ENCODE measurements at places on chromosomes 1 and 21.

DNA sequence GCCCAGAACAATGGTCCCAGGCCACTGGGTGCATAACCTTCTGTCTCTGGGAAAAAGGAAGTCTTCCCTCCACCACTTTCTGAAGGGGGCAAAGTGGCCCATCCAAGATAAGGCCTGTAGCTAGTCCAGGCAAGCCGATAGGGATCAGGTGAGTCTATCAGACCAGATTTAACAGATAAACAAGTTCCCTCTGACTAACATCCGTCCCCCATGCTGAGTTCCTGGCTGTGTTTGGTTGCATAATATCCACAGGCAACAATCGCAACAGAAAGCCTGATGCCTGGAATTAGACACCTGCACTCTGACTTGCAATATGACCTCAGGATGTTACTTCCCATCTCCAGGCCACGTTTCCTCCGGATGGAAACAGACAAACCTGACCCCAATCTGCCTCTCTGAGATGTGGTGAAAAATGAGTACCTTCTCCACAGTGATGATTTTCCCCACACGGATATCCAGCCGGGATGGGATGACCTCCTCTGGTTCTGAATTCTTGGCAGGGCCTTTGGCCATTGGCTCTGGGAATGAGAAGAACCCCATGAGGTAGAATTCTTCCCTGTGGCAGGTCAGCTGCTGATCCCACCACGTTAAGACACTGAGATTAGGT is 36.4 kb downstream of the YARS1 start:
- no peak for DNase-seq

GRCh38 chr1:24319312-24319863 is at the start of gene GRHL3:
Gene GRHL3, plus strand, starts transcription at chr1:24319357. Its CDS starts 195 bp downstream, at chr1:24319552.
- DNase-seq: no peak

- no peak for DNase-seq
Measured at GRCh38 chr21:28801906-28802305, 190.8 kb downstream of the LTN1 start.

DNA sequence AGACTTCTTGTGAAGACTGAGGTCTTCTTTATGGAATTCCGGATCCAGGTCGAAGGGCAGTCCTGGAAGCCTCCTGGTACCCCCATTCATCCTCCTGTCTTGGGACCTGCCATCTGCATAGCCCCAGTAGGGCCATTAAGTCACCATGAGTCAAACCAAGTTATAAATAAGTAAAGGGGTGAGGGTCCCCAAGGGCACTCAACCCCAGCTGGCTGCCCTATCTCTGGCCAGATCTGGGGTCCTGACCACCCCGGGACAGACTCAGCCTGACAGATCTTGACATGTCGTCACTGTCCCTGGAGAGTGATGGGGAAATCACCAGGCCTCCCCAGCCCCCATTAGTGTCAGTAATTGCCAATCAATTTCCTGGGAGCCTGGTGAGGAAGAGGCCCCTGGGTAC is 108.7 kb downstream of the EPHB2 start:
- DNase-seq: no peak

Measured in uterus (tissue), 4 donors.